ENCODE measurements at places on chromosomes 5 and 9. TPM values are rescaled to one million over a fixed set of nuclear protein-coding genes. Genes with fewer than 3 reads are reported as not detected.

PCDHGB3 gene
- total RNA-seq: 6.8 TPM

SPOCK1 gene
- 587 TPM for total RNA-seq

GABRA6 gene
- total RNA-seq: not detected

NMRK1 gene
- 20.2 TPM for total RNA-seq

TLX3 gene
- total RNA-seq: not detected

KIAA0825 gene
- 5.0 TPM for total RNA-seq

MARVELD2 gene
- 0.30 TPM for total RNA-seq

TUSC1 gene
- total RNA-seq: 10.4 TPM

FLT4 gene
- 0.46 TPM for total RNA-seq

CHSY3 gene
- 43.7 TPM for total RNA-seq

TRIM23 gene
- total RNA-seq: 30.8 TPM

FIBCD1 gene
- total RNA-seq: 26.0 TPM

EIF4EBP3 gene
- total RNA-seq: 0.28 TPM

MYOT gene
- total RNA-seq: not detected

PPIC gene
- 70.4 TPM for total RNA-seq

FOXI1 gene
- total RNA-seq: not detected

PCDHA2 gene
- 0.05 TPM for total RNA-seq

PCDHB6 gene
- 0.30 TPM for total RNA-seq

DOCK8 gene
- under 0.01 TPM for total RNA-seq

REEP2 gene
- 18.2 TPM for total RNA-seq
